ENCODE measurements at places on chromosomes 3 and 15.

GRCh38 chr3:149462581-149463011 is 11.9 kb upstream of the TM4SF4 start:
- no peak for DNase-seq

DNA sequence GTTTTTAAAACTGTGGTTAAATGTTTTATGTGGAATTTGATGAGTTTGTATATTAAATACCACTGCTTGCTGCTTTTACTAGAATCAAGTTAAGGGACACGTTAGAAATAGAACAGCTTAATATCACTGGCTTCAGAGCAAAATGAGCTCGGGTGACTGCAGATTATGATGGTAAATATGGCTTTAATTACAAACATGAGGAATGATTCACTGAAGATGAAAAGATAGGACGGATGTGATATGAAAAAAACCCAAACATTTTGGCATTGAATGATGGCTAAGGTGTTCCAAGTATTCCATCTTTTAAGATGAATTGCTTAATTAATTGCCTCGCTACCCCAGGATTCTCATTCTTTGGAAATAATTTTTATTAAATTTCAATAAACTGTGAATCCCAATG is 33.7 kb downstream of the SLC24A1 start:
- no peak for DNase-seq

- no peak for DNase-seq
Observed at GRCh38 chr15:62972814-62973213, 69.7 kb upstream of the TPM1 start.

- DNase-seq = no peak
Observed at GRCh38 chr15:45401665-45402161, 23.4 kb upstream of the GATM start.

- peak; percentile 56 for DNase-seq
Observed at GRCh38 chr15:88655103-88655553, 16.3 kb downstream of the ISG20 start.

GRCh38 chr3:141401573-141402475 is 33.5 kb downstream of the ZBTB38 start:
- DNase-seq = peak; percentile 85

DNA sequence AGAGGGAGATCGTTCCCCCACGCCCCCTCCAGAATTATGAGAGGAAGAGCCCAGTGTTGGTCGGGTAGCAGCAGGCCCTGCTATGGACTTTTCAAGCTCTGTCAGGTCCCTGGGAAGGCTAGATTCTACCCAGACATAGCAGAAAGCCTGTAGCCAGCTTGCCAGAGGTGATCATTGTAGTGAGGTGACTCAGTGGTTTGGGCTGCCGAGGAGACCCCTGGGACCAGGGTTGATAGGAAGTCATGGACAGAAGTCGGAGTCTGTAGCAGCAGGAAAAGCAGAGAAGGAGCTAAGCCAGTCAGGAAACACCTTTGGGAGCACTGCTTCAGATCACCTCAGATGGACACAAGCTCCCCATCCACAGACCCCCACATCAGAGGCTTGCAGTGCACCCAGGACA is 67.7 kb downstream of the CCNL1 start:
- DNase-seq = no peak

- DNase-seq = no peak
Observed at GRCh38 chr3:48689384-48689783, 3.7 kb upstream of the NCKIPSD start.

DNA sequence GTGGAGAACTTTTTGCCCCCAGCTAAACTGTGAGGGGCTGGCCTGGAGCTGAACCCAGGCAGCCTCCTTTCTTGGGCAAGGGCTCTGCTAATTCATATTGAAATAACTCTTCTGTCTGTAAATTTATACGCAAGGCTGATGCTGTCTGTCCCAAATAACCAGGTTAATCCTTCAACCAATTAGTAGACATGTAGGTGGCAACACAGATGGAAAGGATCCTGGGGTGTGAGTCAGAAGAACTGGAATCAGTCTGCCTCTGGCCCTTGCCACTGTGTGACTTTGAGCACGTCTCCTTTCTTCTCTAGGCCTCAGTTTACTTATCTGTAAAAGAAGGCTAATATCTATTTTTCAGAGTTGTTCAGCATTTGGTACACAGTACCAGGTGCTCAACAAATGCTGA is 48.3 kb upstream of the IREB2 start:
- no peak for DNase-seq

DNA sequence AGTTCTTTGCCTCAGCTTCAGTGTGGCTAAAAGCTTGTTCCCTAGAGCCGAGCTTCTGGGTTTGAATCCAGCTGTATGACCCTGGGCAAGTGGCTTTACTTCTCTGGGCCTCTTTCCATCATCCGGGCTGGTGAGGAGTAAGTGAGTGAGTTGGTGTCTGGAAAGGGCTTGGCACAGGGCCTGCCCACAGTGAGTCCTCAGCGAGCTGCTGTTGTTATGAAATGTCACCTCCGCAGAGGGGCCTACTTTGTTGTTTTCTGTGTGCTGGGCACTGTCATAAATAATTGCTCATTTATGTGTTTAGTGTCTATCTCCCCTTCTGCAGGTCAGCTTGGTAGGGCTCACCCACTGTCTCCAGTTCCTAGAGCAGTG is 31.7 kb downstream of the SLC6A6 start:
- DNase-seq = no peak

DNA sequence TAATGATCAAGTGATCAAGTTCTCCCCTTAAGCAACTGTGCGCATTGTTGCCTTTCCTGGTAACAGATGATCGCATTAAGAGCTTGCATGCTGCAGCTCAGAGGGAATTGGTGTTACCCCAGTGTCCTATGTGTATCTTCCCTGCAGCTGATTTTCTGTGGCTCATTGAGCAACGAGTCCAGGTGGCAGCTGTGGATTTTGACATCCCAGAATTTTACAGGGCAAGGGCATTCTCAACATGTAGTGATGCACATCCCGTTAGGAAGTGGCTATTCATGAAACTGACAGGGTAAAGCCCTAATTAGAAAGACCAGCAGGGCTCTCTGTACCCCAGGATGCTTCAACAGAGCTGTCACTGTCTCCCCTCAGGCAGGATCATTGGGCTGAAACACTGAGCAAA is 232.8 kb downstream of the AGBL1 start:
- no peak for DNase-seq

DNA sequence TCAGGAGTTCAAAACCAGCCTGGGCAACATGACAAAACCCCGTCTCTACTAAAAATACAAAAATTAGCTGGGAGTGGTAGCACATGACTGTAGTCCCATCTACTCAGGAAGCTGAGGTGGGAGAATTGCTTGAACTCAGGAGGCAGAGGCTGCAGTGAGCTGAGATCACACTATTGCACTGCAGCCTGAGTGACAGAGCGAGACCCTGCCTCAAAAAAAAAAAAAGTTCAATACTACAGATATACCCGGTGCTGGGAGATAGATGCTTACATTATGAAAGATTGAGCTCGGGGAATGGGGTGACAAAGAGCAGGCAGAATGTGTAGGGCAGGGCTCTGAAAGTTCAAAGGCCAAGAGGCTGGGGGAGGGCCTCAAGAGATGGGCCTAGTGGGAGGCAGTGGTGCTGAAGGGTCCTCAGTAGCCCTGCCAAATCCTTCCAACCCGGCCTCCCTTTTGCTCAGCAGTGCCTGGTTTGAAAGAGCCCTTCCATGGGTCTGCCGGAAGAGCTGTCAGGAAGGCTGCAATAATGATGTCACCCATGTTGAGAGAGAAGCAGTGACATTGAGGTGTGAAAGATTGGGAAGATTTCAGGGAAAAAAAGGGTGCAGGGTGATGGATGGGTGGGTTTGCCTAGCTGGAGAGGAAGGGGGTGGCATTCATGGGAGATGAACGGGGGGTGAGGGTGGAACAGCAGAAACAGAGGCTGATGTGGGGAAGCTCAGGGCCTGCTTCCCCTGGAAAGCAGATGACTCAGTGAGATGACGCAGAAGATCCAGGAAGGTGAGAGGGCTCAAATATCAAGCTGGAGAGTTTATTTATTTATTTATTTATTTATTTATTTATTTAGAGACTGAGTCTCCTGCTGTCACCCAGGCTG is 20.0 kb upstream of the IREB2 start:
- no peak for DNase-seq

DNA sequence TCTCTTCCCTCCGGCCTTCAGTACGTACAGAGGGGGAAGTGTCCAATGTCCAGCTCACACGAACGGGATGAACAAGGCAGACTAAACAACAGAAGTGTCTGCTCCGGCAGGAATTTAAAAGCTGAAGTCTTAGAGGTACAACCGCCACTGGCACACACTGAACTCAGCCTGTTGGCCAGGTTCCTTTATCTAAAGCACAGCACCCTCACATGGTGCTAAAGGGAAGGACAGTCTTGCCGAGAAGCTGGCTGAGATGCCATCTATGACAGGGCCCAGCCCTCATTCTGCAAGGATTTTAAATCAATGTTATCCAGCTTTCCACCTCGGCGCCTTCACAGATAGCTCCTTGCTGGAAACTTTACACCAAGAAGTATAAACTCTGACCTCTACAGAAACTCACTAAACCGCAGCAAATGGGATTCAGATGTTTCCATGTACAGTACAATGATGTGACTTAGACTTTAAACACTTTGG is 2.8 kb downstream of the ADAMTS17 start:
- peak; percentile 76 for DNase-seq

DNA sequence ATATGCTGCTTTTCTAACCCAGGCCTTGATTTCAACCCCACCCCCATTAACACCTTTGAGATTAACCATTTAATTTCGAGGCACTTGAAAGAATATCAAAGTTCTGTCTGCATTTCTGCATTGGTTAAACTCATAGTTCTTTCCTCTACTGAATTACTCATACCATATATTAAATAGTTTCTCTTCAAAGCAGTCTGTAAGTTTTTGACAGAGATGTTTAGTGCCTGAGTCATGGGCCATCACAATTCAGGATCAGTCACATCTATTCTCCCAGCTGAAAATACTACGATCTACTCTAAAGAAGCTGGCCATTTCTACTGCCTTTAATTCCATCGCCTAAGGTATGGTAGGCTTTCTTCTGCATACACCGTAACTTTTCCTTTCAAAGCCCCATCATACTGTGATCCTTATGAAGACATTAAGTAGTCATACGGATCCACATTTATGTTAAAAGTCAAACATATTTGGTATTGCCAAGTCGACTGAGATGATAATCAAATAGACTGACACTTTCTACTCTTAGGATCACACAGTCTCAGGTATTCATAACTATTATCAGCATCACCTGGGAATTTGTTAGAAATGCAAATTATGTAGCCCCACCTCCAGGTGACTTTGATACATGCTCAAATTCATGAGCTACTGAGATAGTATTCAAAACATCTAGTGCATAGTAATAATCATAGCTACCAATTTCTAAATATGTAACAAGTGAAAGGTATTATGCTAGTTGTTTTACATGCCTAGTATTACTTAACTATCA is 489.4 kb upstream of the IL12A start:
- DNase-seq = no peak

GRCh38 chr15:49622561-49622960 is 1.7 kb downstream of the DTWD1 start:
- DNase-seq = no peak

- DNase-seq = no peak
Observed at GRCh38 chr15:42800731-42801474, 64.0 kb upstream of the CDAN1 start.

DNA sequence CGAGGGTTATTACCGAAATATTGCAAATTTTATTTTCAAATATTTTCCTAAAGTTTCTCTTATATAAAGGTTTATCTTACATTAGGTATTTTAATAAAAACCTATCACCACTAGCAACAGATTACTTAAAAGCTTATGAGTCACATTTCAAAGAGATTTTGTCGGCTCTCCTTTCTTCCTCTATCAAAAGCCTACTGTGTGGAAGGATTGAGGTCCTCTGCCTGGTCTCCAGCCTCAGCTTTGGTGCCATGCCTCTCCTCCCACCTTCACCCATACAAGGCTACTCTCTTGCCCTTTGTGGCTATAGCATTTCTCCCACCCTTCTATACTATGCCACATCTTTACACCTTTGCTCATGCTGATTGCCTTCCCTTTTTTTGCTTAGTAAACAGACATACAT is 199.3 kb downstream of the TNIK start:
- no peak for DNase-seq

DNA sequence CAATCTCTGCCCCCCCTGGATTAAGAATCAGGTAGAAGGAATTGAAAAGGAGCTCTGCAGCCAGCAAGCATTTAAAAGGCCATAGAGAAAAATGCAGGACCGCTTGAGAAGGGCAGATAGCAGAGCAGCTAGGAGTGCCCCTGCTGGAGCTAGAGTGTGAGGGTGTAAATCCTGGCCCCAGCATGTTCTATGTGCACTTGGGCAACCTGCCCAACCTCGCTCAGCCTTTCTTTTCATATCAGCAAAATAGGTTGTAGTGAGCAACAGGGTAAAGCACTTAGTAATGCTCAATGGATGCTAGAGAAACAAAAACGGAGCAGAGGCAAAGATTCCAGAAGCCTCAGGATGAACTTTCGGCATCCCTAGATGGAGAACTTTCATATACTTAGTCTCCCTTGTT is 25.0 kb upstream of the THBS1 start:
- DNase-seq = no peak

DNA sequence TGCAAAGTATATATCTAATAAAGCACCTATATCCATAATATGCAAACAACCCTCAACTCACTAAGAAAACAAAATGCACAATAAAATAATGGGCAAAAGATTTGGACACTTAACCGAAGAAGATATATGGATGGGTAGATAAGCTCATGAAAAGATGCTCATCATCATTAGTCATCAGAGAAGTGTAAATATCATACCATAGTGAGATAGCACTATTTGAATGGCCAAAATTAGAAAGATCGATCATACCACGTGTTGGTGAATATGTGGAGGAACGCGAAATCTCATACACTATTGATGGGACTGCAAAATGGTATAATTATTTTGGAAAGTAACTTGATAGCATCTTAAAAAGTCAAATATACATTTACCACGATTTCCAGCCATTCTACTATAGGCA is 40.5 kb downstream of the PLS1 start:
- no peak for DNase-seq

DNA sequence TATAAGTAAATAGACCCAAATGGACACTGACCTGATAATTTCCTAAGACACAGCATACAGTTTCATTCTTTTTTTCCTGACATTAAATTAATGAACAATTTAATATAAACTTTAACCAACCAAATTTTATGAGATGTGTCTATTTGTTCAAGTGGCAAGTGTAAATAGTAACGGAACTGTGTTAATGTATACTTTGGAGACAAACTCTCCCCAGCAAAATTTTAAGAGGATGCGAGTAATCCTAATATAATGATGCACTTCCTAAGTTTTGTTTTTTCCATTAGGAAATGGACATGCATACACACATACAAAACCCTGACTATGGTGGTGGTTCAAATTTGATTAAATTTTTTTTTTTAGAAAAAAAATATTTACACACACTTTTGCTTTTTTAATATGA is 38.5 kb upstream of the MYH15 start:
- DNase-seq = no peak

DNA sequence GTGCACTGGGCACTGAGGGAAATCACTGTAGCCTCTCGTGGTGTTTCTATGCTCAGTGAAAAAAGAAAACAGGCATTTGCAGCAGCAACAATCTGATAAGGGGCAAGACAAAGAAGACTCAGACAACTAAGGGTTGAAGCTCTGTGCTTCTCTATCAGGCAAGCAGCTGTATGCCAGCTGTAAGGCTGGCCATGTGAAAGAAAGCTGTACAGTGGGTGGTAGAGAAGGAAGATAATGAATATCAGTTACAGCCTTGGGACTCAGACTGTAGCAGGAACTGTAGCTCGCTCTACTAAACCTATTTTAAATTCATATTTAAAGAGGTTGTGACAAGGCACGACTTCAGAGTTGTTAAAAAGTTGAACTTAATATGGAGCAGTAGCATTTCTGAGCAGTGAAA is 76.3 kb downstream of the VGLL3 start:
- no peak for DNase-seq

GRCh38 chr3:66224220-66224619 is 3.4 kb downstream of the SLC25A26 start:
- no peak for DNase-seq

All from activated CD8-positive, alpha-beta memory T cell treated with anti-CD3 and anti-CD28 coated beads for 24 hours (primary cell).